Endothelial cell (in vitro differentiated cells): ENCODE measurements at places on chromosomes 16 and 17.

DNA sequence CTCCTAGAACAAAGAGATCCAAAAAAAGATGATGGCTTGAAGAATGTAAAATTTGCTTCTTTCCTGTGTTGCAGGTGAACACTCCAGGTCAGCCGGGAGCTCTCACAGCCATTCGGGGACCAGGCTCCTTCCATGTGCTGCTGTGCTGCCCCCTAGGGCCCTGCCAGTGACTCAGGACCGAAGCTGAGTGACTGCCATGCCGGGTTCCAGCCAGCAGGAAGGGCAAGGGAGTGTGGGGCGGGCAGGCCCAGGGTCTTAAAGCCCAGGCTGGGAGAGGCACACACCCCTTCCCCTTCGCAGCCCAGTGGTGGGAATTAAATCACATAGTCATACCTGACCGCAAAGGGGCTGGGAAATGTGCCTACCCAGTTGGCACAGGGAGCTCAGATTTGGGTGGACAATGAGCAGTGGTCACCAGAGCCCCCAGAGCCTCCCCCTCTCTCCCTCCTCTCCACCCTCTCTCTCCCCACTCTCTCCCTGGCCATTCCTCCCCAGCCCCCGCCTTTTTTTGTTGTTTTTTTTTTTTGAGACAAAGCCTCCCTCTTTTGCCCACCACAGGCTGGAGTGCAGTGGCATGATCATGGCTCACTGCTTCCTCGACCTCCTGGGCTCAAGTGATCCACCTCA, 11.5 kb downstream of the EPOP start:
- DNase-seq, result peak; percentile 85

DNA sequence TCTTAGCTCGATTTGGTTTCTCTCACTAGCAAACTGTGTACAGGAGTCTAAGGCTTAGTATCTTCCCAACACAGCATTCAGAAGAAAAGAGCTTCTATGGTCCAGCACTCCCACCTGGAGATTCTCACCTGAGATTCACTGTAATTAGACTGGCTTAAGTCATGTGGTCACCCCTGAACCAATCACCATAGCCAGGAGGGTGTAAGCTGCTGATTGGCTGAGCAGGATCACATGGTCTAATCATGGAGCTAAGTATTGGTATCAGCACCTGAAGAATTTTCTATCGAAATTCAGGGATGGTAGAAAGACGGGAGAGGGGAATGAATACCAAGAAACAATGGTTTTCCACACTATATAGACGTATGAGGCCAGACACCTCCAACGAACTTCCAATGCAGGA, 359.8 kb upstream of the ERCC4 start:
- DNase-seq, result no peak

- no peak for DNase-seq
Observed at GRCh38 chr17:9209347-9209746, 188.0 kb downstream of the NTN1 start.

DNA sequence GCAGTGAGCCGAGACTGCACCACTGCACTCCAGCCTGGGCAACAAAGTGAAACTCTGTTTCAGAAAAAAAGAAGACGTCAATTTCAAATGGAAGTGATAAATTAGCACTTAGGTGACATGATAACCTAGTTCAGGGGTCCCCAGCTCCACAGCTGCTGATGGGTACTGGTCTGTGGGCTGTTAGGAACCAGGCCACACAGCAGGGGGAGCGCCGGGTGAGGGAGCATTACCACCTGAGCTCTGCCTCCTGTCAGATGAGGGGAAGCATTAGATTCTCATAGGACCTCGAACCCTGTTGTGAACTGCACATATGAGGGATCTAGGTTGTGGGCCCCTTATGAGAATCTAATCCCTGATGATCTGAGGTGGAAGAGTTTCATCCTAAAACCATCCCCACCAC, 253.0 kb downstream of the FOXL1 start:
- DNase-seq, result no peak

GRCh38 chr17:48992444-48992843, 4.7 kb upstream of the IGF2BP1 start:
- no peak for DNase-seq

DNA sequence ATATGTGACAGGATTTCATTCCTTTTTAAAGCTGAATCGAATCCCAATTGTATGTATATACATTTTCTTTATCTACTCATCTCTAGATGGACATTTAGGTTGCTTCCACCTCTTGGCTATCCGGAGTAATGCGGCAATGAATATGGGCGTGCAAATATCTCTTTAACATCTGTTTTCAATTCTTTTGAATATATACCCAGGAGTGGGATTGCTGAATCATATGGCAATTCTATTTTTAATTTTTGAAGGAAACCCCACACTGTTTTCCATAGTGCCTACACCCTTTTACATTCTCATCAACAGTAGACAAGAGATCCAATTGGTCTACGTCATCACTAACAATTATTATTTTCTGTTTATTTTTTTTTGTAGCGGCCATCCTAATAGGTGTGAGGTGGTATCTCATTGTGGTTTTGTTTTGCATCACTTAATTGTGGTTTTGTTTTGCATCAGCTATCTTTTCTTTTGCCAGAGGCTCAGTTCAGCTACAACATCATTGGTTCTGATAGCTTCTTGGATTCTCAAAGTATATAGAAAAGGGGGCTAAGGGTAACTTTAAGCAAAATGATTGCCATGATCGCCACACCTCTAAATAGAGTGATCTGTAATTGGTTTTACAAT, 25.6 kb upstream of the MAP2K6 start:
- no peak for DNase-seq

DNA sequence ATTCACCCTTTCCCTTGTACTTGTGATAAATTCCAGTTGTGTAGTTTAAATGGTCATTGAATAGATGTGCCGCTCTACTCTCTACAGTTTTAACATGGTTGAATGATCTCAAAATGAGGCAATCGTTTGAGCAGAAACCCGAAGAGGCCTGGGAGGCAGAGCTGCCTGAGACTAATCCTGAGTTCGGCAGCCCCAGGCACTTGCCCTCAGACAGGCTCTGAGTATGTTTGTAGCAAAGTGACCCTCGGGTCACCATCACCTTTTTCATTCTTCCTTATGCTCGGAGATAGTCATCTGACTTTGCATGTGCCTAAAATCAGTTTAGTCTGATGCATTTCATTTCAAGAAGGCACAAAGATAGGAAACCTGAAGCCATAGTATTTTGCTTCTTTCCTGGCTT, 184.0 kb upstream of the RBFOX1 start:
- DNase-seq, result no peak

DNA sequence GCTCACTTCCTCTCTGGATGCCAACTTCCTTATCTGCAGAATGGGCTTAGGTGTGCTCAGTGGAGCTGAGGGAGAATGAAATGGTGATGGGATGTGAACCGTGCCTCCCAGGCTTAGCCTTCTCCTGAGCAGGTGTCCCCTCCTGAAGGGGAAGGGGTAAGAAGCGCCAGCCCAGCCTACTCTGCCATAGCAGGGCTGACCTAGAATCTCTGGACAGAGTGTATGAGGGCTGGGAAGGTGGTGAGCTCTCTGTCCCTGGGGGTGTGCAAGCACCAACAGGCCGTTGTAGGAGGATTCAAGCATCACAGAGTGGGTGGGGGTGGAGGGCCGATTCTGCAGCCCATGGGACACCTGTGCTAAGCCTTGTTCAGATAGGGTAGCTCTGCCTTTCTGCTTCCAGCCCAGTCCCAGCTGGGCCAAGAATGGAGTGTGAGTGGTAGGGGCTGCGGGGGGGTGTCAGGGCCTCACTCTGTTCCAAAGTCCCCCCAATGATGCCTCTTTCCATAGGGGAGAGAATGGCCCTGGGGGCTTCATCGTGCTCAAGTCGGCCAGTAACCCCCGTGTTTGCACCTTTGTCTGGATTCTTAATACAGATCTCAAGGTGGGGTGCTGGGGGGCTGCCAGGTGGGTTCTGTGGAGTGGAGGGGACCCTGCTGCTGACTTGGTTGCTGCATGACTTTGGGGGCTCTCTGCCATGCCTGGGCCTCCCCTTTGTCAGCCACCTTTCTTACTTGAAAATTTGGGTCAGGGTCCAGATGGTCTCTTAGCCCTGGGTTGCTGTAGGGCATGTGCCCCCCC, 3.2 kb upstream of the TCAP start:
- DNase-seq, result no peak

GRCh38 chr17:13160296-13160695, 142.5 kb upstream of the ELAC2 start:
- DNase-seq, result no peak

- DNase-seq, result peak; percentile 69
Observed at GRCh38 chr16:57694725-57695679, at the start of gene DRC7. TSS of gene DRC7 (plus strand) at chr16:57694806. CDS start at chr16:57697950, 3,144 bp downstream.

- no peak for DNase-seq
Observed at GRCh38 chr16:85652431-85653221, 36.1 kb downstream of the GINS2 start.

- no peak for DNase-seq
Observed at GRCh38 chr16:3963203-3963602, 82.7 kb upstream of the CREBBP start.

- no peak for DNase-seq
Observed at GRCh38 chr16:59697236-59697635, 963.1 kb upstream of the GOT2 start.

DNA sequence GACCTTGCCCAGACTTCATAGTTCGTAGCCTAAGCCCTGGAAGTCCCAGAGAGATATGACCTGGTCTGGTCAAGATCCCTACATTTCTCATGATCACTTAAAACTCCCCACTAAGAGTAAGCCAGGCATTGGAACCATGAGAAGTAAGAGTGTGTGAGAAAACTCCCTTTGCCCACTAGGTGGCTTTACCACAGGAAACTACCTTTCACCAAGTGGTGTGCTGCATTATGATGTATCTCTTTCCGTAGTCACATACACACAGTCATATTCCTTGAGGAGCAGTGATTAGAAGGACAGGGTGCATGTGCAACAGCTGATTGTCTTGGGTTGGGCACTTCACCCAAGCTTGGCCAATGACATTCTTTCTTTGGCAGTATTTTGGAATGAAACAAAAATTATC, 639.3 kb downstream of the KCNJ2 start:
- DNase-seq, result no peak

GRCh38 chr16:53892155-53892554, 188.2 kb downstream of the FTO start:
- peak; percentile 70 for DNase-seq

- DNase-seq, result no peak
Observed at GRCh38 chr16:3171855-3172593, 16.0 kb upstream of the OR1F1 start.

DNA sequence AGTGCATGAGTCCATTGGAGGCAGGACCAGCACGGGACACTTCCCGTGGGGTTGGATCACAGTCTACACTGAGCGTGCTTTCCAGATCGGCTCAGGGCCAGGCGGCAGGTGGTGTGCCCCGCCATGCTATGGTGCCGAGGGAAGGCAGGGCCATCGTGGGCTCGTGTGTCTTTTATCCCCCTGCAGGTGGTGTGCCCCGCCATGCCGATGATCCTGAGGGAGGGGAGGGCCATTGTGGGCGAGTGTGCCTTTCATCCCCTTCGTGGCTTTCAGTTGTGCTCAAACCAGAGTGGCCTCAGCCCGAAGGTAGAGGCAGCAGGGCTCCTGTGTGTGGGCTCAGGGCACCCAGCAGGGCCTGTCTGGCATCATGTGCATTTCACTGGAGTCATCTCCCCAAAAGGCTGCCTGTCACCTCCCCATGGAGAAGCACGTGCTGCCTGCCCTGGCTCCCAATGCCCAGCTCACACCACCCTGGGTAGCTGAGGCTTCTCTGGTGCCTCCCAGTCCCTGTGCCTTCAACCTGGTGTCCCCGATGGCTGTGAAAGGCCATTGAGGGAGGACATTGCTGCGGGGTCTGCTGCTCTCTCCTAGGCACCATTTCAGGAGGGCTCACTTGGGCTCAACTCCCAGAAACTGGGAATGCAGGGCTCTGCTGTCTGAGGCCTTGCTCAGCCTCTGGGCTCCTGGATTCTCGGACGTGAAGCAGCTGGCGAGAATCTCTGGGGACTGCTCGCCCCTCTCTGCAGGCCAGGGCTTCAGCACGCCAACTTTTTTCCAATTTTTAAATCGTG, 207.6 kb downstream of the NPIPB11 start:
- DNase-seq, result no peak

GRCh38 chr17:48427598-48427997, 2.4 kb downstream of the SKAP1 start:
- no peak for DNase-seq

DNA sequence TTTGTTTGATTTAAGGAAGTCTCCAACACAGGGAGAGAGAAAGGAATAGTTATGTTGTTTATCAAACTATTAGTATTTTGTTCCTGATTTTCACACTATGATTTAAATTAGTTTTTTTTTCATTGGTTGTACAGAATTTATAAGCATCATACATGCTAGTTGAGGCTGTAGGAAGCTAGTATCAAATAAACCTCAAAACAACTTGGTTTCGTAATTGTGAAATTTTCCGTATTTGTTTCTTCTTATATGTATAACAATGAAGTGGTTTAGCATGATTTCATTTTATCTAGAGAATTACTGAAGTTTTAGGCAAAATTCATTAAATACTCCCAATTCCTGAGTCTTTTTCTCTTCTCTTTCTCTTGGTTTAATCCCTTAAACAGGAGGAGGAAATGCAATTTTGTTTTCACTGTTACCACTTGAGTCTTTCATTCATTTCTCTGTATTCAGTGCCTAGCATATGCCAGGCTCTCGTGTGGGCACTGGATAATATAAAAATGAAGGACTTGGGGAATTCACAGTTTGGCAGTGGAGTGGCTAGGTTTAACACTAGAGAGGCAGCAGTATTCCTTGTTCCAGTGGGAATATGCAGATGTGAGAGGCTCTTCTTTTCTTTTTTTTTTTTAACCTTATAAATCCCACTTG, 1.8 kb downstream of the CYLD start:
- no peak for DNase-seq

GRCh38 chr16:322476-323143, 29.9 kb downstream of the AXIN1 start:
- DNase-seq, result no peak

DNA sequence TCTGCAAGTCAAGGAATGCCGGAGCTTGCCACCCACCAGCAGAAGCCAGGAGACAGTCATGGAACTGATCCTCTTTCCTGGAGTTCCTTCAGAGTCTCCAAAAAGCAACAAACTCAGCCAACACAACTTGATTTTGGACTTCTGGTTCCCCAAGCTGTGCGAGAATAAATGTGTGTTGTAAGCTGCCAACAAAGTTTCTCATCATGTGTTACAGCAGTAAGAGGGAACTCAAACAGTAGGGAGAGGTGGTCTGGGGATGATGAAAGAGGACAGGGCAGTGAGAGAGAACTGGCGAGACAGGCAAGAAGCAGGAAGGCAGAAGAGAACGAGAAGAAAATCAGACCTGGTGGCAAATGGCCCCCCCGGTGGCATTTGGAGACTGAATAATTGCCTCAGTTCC, 204.9 kb downstream of the MAF start:
- no peak for DNase-seq

DNA sequence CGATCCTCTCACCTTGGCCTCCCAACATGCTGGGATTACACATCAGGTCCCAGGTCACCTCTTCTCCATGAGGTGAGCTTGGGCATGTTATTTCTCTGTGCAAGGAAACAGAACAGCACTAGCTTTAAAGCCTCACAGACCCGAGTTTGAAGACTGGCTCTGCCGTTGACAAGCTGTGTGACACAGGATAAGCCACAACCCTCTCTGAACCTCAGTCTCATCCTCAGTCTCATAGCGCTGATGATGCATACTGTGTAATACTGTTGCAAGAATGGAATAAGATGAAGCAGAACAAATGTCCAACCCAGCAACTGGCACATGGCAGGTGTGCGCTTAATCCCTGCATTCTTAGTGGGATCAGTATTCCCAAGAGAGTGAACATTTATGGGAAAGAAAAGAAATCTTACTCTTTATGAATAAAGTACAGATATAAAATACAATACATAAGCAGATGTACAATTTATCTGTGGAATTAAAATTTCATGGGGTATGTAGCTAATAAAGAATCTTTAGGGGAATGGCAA, 43.5 kb downstream of the ABAT start:
- no peak for DNase-seq
